ENCODE measurements at places on chromosomes 5 and 9. TPM values are rescaled to one million over a fixed set of nuclear protein-coding genes. Genes with fewer than 3 reads are reported as not detected.

Gene TBC1D13
- 13.1 TPM for total RNA-seq

Gene BAAT
- total RNA-seq = not detected

Gene SHISAL2B
- not detected for total RNA-seq

Gene SEMA5A
- 0.23 TPM for total RNA-seq

Gene DOCK8
- total RNA-seq = 1.3 TPM

Gene PRUNE2
- 2.0 TPM for total RNA-seq

Gene SLC6A7
- total RNA-seq = 0.06 TPM

Gene ANKRD34B
- 0.06 TPM for total RNA-seq

Gene DMRTA1
- total RNA-seq = not detected

Gene PPP3R2
- not detected for total RNA-seq

Gene PAX5
- under 0.01 TPM for total RNA-seq
